ENCODE measurements at places on chromosomes 6 and 20. TPM values are rescaled to one million over a fixed set of nuclear protein-coding genes. Genes with fewer than 3 reads are reported as not detected.

The TRERF1 gene
- total RNA-seq: 10.0 TPM

The RCAN2 gene
- total RNA-seq: not detected

The CYB5R4 gene
- total RNA-seq: 27.5 TPM

The PBOV1 gene
- not detected for total RNA-seq

The DEFB124 gene
- not detected for total RNA-seq

The MEI4 gene
- total RNA-seq: not detected

The SMOC2 gene
- total RNA-seq: not detected

The HLA-DQB1 gene
- total RNA-seq: not detected

The SNAP25 gene
- 22.0 TPM for total RNA-seq

The PPP1R3G gene
- total RNA-seq: 1.7 TPM

The C6orf52 gene
- total RNA-seq: 1.7 TPM

The CD83 gene
- total RNA-seq: 1.9 TPM

All from A549 treated with DMSO at 1 μM for 4 hours (cell line).